ENCODE measurements at places on chromosomes 1 and 21.

DNA sequence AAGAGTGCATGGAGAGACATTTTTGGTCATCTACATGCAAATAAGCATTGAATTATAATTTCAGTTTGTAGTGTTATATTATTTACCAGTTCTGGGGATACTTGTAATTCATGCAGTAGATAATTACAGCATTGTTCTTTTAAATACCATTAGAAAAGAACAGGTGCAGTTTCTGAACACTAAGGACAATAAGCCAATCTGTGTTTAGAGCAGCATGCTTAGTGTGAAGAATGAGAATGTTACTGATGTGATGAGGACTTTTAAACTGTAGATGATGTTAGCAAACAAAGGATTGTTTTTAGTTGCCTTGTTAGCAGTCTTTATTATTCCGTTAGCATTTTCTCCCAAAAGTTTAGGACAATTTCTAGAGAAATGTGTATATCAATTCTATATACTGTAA, 348.3 kb downstream of the BRINP3 start:
- no peak for DNase-seq

DNA sequence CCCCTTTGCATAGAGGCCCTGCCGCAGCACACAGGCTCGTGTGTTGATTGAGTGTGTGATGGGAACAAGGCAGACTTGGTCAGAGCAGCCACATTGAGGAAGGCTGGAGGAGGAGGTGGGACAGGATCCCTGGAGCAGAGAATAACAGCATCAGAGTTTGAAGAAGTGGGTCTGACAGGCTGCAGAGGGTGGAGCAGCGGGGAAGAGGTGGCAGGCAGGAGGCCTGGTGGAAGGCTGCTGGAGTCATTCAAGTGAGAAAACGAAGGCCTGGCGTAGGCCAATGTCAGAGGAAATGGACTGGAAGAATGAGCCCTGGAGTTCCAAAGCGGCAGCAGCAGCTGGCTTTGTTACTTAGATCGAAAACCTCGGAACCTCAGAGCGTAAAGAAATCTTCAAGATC, 115.0 kb upstream of the GRIK3 start:
- no peak for DNase-seq

- no peak for DNase-seq
Observed at GRCh38 chr1:9361630-9362260, 69.1 kb downstream of the SPSB1 start.

DNA sequence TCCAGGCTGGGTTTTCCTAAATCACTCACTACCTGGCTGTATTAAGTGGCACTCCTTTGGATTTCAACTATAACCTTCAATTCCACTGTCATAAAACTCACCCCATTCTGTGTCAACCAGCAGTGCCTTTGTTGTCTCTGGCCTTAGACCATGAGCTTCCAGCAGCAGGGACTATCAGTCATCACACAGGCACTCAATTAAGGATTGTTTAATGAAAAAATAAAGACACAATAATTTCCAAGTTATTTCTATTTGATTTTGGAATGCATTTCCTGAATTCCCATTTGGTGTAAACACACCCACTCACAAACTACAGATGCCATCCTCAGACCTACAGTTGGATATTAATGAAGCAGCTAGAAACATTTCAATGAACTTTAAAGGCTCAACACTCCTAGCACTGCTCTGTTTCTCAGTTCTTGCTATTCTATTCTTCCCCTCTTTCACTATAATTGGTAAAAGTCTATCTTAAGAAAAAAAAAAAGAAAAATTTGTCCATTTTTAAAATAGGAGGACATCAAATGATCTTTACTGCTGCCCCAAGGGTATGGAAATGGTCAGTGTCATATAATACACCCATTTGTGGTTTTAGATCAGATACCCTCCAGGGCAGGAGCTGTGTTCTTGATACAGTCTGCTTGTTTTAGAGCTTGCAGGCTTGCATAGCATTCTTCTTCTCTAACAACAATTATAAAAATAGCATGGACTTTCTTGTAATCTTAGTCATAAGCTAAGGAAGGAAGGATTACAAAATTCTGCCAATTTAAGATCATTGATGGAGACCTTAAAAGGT, 156.4 kb downstream of the PTGER3 start:
- no peak for DNase-seq

DNA sequence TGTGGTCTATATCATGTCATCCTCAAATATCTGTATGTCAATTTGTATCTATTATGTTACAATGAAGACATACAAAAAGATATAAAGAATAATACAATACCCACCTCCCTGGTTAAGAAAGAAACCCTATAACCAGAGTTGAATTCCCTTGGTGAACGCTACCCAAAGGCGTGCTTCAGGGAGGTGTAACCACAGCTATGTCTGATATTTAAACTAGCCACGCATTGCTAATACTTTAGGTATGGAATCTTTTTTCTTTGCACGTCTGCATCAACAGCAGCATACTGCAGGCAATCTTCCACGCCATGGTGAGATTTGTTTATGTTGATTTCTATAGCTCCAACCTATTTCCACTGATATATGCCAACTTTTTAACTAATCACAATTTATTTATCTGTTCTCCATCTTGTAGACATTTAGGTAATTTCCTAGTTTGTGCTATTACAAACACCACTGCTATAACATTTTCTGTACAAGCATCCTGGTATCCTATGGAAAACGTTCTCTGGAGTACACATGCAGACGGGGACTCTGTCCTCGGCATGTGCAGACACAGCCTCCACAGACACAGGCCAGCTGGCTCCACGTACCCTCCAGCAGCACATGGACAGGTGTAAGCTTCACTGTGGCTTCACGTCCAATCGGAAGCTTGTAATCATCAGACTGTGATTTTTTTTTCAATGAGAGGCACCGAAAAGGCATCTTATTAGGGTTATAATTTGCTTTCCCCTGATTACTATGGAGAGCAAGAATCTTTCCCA, 58.5 kb downstream of the HSF2BP start:
- no peak for DNase-seq

DNA sequence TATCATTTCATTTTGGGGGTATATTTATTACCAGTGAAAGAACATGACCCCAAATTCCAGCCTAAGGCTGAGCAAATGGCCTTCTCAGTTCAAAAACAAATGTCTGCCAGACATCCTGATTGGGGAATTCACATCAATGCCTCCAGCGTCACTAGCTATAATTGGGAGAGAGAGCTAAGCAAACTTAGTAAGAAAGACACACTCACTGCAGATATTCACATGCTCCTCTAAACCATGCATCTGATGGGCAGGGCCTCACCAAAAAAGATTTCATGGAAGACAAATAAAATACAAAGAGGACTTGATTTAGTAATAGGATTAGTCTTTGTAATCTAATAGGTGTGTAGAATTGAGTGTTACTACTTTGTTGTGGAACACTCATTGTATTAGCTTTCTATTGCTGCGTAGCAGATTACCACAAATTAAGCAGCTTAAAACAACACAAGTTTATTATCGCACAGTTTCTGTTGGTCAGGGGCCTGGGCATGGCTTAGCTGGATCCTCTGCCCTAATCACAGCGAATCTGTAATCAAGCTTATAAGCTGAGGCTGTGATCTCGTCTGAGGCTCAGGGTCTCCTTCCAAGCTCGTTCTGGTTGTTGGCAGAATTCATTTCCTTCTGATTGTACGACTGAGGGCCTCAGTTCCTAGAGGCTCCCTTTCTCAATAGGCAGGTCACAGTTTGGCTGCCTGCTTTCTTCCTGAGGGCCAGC, 243.0 kb downstream of the PBX1 start:
- DNase-seq = no peak

DNA sequence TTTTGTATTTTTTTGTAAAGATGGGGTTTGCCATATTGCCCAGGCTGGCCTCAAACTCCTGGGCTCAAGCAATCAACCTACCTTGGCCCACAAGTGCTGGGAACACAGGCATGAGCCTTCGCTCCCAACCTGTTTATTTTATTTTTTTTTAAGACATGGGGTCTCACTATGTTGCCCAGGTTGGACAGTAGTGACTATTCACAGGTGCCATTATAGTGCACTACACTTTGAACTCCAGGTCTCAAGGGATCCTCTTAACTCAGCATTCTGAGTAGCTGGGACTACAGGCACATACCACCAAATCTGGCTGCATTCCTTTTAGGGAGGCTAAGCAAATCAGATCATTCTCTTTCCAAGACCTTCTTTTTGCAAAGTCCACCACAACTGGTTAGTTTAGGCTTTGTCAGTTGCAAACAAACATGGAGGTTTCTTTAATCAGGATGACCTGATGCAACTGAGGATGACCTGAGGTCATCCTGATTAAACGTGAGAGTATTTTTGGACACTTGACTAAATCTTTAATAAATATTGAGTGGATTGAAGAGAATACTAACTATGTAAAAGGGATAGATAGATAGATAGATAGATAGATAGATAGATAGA, 30.0 kb upstream of the RALGPS2 start:
- DNase-seq = no peak

DNA sequence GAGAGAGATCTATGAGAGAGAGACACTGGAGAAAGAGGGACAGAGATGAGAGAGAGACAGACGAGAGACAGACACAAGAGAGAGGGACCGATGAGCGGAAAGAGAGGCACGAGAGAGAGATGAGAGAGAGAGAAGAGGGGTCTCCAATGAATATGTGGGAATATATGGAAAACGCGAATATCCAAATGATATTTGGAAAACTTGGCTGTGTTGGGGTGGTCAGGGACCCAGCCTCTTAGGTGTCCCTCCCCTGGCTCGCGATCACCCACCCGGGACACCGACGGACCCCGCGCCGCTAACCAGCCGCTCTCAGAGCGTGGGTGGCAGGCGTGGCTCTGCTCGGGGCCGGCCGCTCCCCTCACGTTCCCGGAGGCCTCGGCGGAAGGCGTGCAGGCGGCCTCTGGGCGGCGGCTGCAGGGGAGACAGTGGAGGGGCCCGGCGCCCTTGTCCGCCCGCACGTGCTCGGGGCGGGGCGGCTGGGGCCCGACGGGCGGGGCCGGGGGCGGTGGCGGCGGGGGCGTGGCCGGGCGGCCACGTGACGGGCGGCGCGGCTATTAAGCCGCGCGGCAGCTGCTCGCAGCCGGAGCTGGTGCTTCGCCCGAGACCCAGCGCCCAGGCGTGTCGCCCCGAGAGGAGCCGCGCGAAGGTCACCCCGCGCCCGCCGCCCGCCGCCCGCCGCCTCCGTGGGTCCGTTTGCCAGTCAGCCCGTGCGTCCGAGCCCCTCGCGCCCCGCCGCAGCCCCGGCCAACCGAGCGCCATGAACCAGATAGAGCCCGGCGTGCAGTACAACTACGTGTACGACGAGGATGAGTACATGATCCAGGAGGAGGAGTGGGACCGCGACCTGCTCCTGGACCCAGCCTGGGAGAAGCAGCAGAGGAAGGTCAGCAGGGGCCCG, at the start of gene ACTN2:
TSS of gene ACTN2 (plus strand) at position 583 of the 898 bp plus-strand sequence. CDS start at position 758, 175 bp downstream.
- DNase-seq = peak; percentile 14

DNA sequence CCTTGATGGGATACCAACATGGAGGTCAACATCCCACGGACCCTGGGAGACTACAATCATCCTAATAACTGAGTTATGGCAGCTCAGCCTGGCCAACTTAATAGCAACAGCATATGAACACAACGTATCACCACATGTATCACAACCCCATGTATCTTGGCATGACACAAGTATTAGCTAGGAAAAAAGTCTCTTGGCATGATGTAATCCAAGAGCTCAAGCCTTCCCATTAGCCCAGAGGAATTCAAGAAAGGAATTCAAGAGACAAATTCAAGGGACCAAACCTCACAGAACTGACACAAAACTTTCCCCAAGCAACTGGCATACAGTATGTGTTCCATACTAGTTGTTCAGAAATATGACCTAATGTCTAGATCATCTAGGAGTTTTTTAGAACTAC, 100.9 kb upstream of the HMGB4 start:
- no peak for DNase-seq

DNA sequence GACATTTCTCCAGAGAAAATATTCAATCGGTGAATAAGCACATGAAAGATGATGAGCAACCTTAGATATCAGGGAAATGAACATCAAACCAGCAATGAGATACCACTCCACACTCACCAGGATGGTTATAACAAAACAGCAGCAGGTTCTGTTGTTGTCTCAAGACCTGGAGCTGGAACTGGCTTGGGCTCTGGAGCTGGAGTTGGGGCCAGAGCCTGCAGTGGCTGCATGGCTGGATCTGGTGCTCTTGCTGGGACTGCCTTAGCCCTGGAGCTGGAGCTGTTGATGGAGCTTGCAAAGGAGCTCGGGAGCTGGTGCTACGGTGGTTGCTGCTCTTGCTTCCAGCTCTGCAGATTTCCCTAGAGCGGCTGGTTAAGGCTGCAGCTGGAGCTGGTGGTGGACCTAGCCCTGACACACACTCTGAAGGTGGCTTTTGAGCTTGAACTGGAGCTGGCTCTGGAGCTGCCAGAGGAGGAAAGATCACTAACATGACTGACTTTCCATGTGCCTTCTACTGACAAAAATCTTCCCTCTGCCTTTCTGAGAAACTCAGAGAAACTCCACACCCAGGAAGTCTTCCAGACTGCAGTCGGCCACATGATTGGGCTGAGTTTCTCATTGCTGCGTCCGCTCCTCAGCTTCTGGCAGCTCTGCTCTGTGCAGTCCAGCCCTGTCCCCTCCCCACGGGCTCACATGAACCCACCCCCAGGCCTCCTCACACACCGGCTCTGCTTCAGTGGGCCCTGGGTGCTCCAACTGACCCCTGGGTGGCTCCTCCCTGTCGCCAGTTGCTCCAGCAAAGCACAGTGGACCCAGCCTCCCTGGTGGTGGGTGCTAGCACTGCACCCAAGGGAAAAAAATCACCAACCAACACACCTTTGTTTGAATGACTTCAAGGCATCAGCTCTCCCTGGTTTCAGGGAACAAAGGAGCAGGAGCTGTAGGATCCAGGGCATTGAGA, 139.1 kb upstream of the FMN2 start:
- no peak for DNase-seq

- no peak for DNase-seq
Observed at GRCh38 chr1:87888446-87888845, 559.8 kb downstream of the LMO4 start.

GRCh38 chr1:52111492-52111891, 30.4 kb upstream of the ZFYVE9 start:
- DNase-seq = no peak

DNA sequence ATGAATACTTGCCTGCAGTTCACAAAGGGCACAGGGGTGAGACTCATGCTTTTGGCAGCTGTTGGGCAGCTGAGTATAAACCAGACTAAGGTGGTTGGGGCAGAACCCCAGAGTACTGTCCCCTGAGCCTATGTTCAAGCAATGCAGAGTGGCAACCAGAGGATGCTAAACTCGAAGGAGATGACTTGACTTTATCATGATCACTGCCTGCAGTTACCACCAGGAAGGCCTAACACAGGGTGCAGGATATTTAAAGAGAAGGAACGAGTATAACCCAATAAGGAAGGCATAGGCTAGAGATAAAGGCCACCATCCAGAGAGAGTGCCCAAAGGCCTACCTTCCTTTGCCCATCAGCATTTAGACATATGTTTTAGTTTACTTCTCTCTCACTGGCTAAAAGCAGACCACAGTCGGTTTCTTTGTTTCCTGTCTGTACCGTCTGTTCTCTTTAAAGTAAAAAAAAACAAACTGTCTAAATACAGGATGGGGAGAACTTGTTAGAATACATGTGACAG, 83.3 kb downstream of the MPZL1 start:
- DNase-seq = no peak

DNA sequence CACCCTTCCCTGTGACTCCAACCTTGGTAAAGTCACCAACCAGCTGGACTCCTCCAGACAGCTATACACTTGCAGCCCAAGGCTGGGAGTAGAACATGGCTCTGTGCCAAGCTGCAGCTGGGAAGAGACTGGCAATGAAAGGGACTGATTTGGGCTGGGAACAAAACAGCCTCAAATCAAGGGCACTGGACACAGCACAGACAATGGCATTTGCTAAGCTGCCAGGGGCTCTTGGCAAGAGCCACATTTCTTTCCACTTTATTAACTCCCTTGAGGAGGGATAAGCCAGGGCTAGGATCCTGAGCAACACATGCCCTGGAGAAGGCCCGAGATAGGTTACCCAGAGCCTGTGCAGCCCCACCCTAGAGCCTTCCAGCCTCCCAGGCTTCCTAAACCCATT, 12.0 kb downstream of the SYT11 start:
- no peak for DNase-seq
